CD4-positive, alpha-beta T cell treated with Interleukin-2 at 100 ng/mL for 4 hours (primary cell): ENCODE measurements at places on chromosomes 11 and 22.

DNA sequence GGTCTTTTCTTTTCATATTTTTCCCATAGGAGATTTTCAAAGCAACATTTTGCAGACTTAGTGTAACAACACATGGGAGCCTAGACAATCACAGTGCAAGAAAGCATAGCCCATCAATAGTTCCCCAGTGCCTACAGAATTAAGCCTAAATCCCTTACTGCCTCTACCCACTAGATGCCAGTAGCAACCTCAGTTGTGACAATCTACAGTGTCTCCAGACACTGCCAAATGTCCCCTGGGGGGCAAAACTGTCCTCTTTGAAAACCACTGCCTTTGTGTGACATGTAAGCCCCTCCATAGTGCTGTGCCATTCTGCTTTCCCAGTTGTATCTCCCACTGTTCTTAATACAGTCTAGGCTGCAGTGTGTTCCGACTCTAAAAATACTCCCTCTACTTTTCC is 1329.0 kb downstream of the LRRC4C start:
- no peak for DNase-seq

DNA sequence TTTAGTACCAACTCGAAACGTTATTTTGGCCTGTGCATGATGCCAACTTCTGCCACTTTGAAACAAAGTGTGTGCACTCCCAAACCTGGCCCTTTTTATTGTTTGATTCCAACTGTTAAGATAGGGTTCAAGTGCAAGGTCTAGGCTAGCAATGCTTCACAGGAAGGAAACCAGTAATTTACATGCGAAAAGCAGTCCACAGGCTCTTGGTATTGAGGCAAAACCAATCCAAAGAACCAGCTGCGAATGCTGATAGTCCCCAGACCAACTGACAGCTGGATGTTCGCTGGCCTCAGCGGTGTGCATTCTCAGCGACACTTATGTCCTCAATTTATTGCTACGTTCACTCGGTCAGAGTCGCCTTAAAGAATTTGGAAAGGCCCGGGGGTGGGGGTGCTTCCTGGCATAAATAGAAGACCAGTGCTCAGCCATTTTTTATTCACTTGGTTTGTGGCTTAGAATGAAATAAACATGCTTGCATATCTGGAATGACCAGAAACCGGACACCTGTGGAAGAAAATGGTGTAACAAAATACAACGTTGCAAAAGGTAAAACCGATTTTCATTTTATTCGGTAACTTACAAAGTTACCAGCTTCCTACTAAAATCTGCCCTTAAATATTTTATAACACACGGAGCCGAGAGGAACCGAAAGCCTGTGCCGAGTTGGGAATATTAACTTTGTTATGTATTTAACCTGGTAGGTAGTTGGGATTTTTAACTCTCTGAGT is 1.6 kb downstream of the CPT1A start:
- peak; percentile 17 for DNase-seq

- no peak for DNase-seq
Observed at GRCh38 chr11:96235751-96236150, 107.2 kb downstream of the MAML2 start.

DNA sequence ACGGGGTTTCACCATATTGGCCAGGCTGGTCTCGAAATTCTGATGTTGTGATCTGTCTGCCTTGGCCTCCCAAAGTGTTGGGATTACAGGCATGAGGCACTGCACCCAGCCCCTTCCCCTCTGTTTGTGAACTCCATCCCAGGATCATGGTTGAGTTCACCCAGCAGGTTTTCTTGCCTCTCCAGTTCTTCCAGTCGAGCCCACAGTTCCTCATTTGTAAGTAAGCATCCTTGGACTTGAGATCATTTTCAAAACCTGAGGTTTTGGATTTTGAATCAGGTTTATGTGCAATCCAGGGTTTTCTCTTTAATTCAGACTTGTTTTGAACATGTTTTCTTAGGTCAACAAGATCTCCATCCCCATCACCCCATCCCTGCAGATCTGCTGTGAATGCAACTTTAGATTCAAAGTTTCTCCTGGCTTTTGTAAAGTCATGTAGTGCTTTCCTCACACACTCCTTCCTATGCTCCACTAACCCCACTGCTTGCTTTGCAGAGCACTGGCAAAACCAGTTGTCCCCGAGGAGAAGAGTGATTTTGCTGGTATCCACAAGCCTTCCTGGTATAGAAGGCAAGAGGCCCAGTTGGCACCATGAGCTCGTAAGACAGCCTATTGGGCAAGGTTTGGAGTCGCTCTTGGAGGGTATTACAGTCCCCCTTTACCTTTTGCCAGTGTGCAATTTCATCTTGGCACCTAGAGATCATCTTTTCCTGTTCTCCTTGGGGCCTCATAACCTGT is 14.7 kb upstream of the VPREB1 start:
- no peak for DNase-seq

- DNase-seq: no peak
Observed at GRCh38 chr11:43223026-43223425, 88.8 kb upstream of the API5 start.

- DNase-seq: no peak
Observed at GRCh38 chr11:75279273-75279672, 38.7 kb downstream of the TPBGL start.

DNA sequence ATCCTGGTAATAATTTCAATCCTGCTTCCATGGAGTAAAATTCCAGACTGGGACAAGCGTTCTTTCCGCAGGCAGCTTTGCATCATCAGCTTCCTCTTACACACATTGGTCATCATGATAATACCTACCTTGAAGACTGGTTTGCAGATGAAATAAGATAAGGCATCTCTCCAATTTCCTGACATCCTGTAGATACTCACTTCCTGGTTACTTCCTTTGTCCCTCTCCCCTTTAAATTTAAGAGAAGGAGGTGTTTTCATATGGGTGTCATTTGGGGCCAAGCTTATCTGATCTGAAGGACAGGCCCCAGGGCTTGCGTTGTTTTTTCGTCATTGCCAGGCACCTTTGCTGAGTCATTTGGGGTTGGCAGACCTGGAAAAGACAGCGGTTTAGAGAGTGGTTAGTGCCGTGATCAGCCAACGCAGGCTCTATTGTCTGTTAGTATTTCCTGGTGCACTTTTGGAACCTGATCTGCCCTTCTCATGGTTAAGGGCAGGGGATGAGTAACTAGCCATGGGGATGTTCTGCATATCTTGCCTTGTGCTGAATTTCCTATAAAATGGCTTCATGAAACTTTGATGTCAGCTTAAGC is 24.1 kb downstream of the GRAMD1B start:
- peak; percentile 51 for DNase-seq

DNA sequence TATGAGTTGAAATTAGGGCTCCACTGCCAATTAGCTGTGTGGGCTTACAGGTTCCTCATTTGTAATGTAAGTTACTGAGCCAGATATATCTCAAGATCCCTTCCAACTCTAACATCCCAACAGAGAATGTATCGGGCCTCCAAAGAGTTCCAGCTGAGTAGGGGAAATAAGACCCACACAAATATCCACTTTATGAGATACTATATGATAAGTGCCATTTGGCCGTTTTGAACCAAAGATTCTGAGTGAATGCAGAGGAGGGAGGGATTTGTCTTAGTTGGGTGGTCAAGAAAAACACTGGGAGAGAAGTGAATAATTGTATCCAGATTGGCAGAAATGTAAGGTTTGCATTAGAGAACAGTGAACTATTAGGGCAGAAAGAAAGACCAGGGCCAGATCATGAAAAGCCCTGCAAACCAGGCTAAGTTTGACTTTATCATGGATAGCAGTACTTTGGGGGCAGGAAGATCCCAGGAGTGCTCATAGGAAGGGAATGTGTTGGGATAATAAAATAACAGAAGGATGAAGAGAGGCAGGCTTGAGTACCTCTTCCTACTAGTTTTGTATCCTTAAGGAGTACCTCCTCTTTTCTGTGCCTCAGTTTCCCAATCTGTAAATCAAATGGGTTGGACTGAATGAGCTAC is 63.9 kb downstream of the RPL27A start:
- DNase-seq: no peak

DNA sequence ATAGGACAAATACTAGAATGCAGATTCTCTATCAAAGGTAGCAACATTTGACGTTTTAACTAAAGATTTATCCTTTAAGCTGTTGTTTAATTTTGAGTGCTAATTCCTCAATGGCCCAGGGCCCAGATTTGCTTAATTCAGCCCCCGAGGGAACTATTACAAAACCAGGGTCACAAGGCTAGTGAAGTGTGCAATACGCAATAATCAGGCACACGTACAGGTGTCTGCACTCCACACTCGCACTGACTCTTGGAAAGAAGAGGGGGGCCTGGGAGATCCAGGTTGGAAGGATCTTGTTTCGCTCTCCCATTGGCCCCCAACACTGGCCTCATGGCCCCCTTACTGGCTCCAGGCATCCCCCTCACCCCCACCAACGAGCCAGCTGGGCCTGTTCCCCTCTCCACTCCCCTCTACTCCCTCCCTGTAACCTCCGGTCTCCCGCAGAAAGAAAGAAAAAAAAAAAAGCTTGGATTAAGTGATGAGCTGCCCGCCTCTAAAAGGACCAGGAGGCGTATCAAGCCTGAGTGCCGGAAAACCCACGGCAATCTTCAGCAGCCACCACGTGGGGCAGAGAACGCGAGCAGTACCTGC is 2.2 kb upstream of the KIRREL3 start:
- no peak for DNase-seq

- DNase-seq: peak; percentile 81
Observed at GRCh38 chr22:41682033-41682807, 6.4 kb downstream of the SNU13 start.

GRCh38 chr11:10770626-10771254 is 19.7 kb downstream of the CTR9 start:
- peak; percentile 21 for DNase-seq

DNA sequence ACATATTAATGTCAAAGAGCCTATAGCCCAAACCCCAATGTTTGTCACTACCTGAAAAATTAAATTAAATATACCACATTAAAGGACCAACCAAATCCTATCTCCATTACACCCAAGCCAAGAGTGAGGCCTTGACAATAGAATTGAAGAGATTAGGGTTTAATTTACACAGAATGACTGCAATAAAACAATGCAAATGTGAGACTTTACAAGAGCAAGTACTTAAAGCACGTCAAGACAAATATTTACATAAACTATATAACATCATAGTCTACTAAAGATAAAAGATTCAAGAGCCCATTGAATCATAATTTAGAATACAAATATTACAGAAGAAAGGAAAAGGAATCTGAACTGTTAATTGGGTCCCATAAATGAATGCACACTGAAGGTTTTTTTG is 85.6 kb downstream of the CADM1 start:
- no peak for DNase-seq

DNA sequence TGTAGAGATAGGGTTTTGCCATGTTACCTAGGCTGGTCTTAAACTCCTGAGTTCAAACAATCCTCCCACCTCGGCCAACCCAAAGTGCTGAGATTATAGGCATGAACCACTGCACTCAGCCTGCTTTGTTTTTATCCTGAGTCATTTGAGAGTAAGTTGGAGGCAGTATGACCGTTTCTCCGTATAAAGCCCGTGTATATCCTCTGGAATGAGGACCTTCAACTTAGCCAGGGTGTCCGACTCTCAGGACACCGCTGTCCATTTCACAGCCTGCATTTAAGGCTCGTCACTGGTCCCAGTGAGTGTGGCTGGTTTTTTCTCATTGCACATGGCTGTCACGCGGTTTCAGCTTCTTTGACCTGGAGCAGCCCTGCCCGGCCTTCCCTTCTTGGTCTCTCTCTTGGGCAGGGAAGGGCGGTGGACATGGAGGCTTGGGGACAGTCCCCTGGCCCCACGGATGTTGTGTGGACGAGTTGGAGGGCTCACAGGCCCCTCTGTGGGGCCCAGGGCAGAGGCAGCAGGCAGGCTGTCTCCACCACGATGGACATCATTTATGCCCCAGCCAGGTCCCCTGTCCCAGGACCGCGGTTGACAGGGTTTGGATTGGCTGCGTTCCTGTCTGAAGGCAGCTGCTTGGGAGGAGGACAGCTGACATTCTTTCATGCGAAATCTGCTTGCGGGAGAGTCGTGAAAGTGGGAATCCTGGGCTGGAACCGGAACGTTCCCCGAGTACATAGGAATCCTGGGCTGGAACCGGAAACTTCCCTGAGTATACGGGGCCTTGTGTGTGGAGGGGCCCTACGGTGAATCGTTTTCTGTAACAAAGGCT is 93.3 kb downstream of the KCNQ1 start:
- no peak for DNase-seq

DNA sequence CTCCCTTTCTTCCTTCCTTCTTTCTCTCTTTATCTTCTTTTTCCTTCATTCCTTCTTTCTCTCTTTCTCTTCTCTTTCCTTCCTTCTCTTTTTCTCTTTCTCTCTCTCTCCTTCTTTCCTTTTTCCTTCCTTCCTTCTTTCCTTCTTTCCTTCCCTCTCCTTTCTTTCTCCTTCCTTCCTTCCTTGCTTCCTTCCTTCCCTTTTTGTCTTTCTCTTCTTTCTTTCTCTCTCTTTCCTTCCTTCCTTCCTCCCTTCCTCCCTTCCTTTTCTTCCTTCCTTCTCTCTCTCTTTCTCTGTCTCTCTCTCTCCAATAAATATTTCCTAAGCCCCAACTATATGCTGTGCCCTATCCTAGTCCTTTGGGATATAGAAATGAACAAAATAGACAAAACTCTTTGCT is 60.5 kb downstream of the CACNG2 start:
- no peak for DNase-seq

- DNase-seq: no peak
Observed at GRCh38 chr11:107271425-107271824, 186.2 kb downstream of the CWF19L2 start.

DNA sequence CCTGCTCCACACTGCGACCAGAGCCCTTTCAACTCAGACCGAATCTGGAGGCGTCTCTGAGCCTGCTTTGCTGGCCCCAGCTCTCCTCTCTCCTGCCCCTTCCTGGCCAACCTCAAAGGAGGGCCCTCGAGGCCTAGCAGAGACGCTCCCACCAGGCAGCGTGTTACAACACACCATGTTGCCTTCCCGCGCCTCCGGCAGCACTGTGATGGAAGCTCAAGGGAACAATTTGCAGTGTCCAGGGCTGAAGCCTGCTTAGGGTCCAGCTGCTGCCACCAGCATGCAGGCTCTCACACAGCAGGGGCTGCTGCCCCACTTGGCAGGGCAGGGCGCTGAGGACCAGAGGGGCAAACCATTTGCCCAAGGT is 18.4 kb downstream of the LINC01488 start:
- no peak for DNase-seq

DNA sequence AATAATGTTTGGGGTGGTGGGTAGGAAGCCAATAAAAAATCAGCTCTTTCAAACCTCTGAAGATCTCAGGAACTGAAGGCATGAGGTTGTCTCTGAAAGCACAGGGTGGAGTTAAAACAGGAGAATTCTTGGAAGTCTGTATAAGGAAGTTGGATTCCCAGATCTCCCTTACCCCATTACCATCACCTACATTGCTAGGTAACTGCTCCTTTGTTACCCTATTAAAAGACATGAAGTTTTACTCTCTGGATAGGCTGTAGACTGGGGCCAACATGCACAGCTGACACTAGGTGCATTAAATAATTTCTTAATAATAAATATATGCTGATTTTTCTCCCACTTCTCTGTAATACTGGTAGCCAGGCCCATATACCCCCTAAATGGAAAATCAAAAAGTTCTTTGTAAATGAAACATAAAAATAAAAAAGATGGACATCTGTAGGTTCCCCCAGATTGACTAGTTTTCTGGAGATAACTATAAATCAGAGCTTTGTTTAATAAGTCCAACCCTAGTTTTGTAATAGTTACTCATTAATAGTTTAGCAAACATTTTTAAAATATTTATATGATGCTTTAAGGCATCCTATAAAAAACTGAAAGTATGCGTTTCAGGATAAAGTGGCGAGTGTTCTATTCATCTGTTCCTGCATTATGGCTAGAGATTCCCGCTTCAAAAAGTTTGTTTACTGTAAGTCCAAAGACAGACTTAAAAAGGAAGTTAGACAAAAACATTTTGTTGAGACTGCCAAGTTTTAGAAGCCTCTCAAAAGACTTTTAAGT is 63.8 kb downstream of the KIF18A start:
- DNase-seq: no peak
